ENCODE measurements at places on chromosomes 1 and 21.

DNA sequence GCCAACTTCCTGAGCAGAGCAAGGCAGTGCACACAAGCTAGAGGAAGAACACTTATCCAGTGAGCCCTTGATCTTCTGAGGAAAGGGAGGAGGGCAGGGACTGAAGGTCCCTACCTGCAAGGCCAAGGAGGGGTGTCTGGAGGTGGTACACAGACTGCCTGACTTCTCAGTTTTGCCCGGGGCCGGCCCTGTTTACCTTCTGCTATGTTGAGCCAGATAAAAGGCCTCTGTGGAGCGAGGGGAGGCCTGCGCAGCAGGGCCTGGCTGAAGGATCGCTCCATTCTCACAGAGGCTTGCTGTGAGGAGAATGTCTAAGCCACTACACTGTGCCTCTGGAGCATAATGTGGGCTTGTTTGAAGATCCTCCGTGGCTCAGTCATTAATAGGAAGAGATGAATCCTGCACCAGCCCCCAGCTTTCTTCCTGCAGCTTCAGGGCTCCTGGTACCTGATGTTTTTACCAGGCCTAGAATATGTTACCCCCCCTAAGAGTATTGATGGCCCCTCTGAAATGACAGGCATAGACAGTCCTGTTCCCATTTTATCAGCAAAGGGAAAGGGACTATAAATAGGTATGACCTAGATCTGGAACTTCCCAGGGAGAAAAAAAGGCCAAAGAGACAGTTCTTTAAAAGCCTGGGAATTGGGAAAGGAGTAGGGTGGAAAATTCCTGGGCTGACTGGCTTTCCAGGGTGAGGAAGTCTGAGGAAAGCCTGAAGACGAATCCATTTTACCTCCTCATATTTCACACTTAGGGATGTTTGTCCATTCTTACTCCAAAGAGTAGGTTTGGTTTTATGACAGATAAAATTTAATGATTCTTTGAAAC lies 4.7 kb downstream of the POGK start:
- DNase-seq: no peak

DNA sequence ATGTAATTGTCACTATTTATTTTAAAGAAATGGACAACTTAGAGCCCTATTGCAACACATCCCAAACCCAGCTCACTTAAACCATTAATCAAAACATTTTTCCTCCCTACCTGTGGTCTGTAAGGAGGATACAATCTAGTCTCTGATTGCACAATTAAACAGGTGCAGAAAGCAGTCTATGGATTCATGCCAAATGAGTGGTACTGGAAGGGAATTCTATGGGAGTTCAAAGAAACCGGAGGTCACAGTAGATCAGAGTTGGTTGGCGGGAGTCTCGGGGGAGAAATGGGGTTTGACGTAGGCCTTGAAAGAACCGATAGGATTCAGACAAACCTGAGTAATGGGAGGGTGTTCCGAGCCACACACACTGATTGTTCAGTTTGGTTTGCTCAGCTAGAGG lies 314.9 kb downstream of the KIF26B start:
- no peak for DNase-seq

DNA sequence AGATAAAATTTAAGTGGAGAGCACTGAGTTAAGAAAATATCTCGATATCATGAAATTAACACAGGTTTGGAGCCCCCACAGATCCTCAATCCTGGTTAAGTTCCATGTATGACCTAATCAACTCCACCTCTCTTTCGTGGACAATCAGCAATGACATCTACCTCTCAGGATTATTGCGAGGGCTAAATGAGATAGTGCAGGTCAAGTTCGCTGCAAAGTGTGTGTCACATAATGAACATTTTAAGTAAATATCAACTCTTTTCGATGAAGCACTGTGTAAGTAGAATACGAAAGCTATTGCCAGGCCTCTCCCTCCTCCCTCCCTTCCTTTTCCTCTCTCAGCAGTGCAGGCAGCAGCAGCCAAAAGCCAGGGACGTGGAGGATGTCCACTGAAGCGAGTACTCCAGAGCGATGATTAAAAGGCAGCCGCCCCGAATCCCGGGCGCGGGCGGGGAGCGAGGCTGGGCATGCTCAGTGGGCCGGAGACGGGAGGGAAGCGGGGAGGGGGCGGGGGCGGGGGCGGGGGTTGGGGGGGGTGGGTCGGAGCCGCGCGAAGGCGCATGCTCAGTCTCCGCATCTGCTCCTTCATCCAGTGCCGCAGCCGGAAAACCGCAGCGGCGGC lies at the start of gene CAMSAP2:
Gene CAMSAP2 (plus strand): TSS at position 567 of the 622 bp plus-strand sequence. CDS start 935 bp downstream, outside the sequence.
- peak; percentile 57 for DNase-seq

GRCh38 chr21:41711416-41712007 lies 55.3 kb downstream of the RIPK4 start:
- peak; percentile 66 for DNase-seq

GRCh38 chr21:31911138-31911907 lies 38.5 kb downstream of the HUNK start:
- no peak for DNase-seq

GRCh38 chr1:64235181-64235580 lies 31.8 kb downstream of the UBE2U start:
- no peak for DNase-seq

DNA sequence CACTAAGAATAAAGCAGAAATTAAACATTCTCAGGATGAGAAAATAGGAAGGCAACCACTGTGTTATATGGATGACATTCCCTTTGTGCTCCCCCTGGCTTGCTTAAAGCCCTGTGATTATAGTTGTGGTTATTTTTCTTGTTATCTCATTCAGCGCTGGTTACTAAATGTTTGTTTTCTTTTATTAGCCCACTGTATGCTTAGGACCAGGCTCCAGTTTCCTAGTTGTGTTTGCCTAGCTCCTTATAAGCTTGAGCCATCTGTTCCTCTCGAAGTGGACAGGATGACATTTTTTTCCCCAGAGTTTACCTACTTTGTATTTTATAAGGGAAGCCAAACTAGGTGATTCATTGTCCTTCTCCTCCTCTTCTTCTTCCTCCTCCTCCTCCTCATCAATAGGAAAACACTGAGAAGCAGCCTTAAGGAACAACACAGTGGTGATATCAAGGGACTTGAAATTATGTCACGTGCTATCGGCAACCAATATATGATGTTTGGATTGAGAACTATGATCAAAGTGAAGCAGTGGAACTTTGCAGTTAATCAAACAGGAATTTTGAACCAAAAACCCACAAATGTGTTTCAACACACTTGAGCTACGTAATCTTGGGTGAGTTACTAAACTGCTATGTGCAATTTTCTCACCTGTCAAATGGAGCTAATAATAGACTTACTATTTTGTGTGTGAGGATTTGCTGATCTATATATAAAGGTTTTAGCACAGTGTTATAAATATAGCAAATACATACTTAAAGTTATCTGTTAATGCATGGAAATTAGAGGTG lies 35.1 kb upstream of the RGS7 start:
- no peak for DNase-seq

DNA sequence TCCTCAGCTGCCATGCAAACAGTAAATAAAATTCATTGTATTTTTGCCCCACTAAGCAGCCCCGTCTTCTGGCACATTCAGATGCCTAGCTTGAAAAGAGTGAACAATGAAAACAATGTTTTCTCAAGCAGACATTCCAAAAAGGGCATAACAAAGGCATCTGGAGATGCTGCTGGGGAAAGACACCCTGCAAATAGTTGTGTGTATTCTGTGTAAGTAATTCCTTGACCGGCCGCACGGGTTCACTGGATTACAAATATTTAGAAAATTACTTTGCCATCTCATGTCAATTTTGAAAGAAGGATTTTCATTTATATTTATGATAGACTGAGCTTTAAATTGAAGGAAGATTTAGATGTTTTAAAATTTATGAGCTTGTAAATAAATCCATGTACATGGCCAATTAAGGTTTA lies 142.2 kb downstream of the SLC45A1 start:
- DNase-seq: no peak

DNA sequence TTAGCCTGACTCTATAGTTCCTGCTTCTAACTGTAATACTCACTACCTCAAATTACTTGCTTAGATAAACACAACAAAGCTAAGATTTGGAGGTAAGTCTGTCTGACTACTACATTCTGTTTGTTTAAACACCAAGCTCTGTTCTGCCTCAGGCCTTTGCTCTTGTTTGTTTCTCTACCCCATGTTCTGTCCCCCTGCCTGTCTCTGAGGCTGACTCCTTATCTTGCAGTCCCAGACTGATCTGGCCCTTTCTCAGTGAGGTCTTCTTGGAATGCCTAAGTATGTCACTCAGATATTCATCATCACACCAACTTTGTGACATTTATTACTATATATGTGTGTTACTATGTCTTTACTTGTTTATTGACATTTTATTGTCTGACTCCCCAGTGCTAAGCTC lies 425.5 kb downstream of the LMO4 start:
- no peak for DNase-seq

DNA sequence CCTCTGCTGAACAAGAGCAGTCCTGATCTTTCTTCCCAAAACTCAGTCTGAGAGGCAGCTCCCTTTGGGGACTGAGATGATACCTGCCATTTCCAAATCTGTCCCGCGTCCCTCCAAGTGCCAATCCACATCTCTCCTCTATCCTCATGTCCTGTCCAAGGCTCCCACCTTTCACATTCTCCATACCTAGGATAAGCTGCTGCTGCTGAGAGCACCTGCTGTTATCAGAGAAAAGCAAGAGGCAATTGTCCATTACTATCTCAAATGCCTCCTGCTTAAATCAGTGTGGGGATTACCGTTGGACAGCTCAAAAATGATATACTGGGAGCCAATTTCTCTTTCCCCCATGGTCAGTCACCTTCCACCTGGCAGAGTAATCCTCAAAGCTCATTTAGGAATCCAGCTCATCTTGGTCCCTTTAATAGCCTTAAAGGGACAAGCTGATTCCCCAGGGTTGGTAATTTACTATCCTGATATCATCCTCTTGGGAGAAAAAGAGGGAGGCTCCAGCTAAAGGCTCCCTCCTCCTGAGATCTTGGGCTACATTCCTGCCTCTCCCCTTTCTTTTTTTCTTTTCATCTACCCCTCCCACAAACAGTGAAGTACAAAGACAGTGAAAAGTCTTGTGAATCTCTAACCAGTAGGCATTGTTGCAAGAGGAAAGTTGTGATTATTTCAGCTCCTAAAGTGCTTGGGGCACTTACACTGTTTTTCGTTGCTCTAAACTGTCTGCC lies 278.1 kb upstream of the CAMK1G start:
- DNase-seq: no peak

GRCh38 chr1:3436451-3436850 lies 18.0 kb upstream of the ARHGEF16 start:
- DNase-seq: no peak

DNA sequence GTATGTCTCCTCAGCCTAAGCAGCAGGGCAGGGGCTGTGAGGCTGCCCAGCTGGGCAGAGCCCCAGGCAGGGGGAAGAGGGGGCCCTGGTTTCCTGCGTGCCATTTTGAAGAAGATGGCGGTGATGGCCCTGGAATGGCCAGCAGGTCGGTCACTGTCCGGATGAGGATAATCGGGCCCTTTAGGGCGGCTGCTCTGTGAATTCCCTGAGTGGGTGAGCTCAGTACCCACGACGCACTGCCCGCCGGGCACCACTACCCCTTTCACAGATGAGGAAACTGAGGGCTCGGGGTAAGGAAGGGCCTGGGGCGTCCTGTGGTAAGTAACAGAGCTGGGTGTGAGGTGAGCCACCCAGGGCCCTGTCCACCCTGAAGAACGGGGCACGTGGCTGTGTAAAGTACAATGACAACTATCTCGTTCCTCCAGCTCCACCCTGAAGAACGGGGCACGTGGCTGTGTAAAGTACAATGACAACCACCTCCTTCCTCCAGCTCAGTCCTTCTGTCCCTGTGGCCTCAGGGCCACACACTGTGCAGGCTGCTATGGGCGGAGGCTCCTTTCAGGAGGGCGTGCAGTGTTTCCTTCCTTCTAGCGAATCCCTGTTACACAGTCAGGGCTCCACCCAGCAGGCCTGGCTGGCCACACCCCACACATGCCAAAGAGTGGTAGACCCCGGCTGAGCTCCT lies 23.2 kb downstream of the ITGB2 start:
- no peak for DNase-seq

- no peak for DNase-seq
Measured at GRCh38 chr1:15507278-15507677, 16.7 kb downstream of the CASP9 start.

GRCh38 chr1:240803151-240803550 lies 191.2 kb upstream of the GREM2 start:
- no peak for DNase-seq

DNA sequence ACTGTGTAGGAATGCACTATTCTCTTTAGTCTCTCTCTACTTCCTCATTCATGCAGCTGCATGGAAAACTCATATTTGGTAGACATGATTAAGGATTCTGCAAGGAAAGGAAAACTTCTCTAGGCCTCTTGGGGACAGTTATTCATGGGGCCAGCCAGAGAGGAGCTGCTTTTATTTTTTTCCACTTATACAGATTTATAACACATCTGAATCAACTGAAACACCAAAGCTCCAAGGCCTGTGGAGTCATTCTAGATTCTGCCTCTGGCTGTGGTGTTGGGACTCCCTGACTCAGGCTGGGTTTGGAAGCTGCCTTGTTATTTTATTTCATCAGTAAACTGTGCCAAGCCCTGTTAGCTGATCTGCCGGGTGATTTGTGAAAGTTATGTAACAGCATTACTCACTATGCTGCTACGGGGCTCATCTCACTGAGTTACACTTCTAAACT lies 83.9 kb upstream of the EDEM3 start:
- peak; percentile 52 for DNase-seq

GRCh38 chr1:167227934-167228378 lies 7.3 kb downstream of the POU2F1 start:
- DNase-seq: no peak

GRCh38 chr1:64483731-64484414 lies 13.9 kb downstream of the CACHD1 start:
- no peak for DNase-seq

DNA sequence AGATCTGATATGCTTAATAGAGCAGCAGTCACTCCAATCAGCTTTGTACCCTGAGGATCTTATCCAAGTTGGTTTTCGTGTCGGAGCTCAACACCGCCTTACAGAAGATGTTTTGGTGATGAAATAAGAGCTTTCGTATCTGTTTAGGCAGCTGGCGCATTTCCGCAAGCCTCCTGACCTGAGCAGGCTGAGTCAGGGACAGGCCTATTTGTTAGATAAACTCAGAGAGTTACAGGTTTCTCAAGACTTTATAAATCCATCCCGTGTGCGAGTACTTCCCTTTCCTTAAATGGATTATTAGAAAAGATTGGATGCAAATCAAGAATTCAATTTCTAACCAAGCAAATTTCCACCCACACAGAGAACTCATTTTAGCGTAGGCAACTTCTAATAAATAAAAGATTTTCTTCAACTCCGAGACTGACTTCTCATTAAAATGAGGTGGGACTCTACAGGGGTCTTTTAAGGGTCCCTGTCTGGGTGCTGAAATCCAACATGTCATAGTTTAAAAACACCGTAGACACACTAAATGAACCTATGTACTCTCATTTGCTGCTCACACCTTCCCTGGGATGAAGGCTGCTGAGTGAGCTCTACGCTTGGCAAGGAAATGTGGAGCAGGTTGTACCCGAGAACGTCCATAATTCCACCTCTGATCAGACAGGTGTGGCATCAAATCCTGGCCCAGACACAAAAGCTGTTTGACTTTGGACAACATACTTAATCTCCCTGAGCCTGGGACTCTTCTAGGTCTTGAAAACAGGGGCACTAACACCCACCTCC lies 106.9 kb upstream of the F3 start:
- peak; percentile 99 for DNase-seq
